ENCODE measurements at places on chromosomes 2 and 18.

GRCh38 chr2:230423851-230424458, 8.0 kb downstream of the SP100 start:
- DNase-seq, result no peak

- DNase-seq, result no peak
These were observed 96.2 kb upstream of the DLX2 start for GRCh38 chr2:172198908-172199307.

DNA sequence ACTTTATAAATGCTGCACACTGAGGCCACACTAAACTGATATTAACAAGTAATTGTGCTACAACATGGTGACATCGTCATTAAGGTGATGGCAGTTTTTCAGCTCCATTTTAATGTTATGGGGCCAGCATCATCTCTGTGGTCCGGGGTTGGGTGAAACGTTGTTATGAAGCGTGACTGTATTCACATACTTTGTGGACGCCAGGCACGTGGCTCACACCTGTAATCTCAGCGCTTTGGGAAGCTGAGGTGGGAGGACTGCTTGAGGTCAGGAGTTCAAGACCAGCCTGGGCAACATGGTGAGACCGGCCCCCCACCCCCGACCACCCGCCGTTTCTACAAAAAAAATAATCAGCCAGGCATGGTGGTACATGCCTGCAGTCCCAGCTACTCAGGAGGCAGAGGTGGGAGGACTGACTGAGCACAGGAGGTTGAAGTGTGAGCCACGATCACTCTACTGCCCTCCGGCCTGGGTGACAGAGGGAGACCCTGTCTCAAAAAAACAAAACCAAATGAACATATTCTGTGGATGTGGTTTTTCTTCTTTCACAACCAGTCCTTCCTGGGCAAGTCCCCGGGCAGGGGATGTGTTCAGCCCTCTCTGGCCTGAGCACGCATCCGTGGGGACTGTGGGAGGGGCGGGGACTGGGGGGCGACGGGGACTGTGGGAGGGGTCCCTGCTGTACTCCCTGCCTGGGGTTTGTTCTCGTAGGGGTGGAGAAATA, 12.9 kb upstream of the GAL3ST2 start:
- DNase-seq, result no peak

DNA sequence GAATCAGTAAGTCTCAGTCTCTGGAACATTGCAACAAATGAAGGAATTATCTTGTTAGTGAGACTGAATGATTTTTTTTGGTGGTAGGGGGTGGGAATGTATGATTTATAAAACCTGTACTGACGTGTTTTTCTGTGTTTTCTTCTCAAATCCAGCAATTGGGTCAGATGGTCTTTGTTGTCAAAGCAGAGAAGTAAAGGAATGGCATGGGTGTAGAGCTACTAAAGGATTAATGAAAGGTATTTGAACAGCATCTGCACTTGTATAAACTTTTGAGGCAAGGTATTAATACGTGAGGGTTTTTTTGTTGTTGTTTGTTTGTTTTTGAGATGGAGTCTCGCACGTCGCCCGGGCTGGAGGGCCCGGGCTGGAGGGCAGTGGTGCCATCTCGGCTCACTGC, 10.7 kb downstream of the DDX1 start:
- no peak for DNase-seq
